ENCODE measurements at places on chromosomes 4 and X. TPM values are rescaled to one million over a fixed set of nuclear protein-coding genes. Genes with fewer than 3 reads are reported as not detected.

- DNase-seq: no peak
Observed at GRCh38 chr4:129926936-129927335, 831.0 kb downstream of the C4orf33 start.

GRCh38 chrX:31423609-31424189 lies 351.9 kb upstream of the FTHL17 start:
- peak; percentile 67 for DNase-seq

Gene RGN
- 14.9 TPM for polyA plus RNA-seq

- DNase-seq: no peak
Observed at GRCh38 chr4:8502836-8503585, 62.4 kb downstream of the TRMT44 start.

Gene CXXC4
- polyA plus RNA-seq: 12.2 TPM

DNA sequence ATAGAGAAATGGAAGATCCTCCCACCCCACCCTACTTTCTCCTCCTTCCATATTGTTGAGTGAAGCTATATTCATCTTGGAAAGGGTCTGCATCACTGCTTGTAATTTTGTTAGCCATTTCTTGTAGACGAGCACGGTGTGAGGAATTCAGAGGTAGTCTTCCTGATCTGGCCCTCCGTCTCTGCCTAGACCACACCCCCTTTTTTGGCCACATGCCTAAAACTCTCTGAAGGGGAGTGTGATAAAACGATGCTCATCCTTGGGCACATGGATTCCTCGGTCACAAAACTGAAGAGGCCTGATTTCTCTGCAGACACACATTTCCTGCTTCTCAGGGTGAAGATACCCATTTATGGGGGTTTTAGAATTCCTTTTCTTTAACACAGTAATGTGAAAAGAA lies 182.8 kb downstream of the LARP7 start:
- no peak for DNase-seq

Gene CSAG3
- polyA plus RNA-seq: not detected

DNA sequence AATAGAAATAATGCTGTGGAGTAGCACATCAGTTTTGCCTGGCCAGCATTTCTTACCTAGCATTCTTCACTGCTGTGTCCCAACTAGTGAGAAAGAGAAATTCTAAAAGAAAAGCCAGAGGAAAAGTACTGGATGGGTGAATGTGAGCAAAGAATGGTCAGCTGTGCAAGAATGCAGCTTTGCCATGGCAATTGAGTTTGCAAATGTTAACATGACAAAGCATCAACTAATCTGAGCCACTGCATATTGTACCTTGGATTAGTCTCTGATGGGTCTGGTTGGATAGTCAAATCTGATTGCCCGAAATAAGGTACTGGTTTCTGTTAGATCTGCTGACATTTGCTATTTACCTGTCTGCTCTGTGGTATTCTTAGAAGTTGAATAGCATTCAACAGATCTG lies 38.7 kb downstream of the ADD1 start:
- no peak for DNase-seq

- no peak for DNase-seq
Observed at GRCh38 chr4:59258002-59258401, 1942.1 kb upstream of the ADGRL3 start.

DNA sequence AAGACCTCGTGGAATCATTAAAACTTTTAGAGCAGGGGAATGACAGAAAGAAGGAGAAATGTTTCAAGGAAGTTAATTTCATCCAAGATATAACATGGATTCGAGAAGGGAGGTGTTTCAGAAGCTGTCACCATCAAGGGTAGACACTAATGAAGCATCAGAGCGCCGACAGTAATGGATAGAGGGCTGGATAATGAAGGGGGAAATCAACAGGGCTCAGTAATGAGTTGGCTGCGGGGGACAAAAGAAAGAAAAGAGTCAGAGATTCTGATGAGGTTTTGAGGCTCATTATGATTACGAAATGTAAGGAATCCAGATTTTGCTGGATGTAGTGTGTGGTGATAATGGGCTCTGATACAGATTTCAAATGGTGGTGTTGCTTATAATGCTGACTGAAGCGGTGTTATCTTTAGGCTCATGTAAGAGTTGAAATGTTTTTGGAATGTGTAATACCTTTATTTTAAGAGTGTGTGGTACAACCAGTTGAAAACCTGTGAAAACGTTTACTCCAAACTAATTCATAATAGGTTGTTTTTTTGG lies 39.3 kb upstream of the TENM3 start:
- DNase-seq: no peak

Gene TEX13B
- not detected for polyA plus RNA-seq

DNA sequence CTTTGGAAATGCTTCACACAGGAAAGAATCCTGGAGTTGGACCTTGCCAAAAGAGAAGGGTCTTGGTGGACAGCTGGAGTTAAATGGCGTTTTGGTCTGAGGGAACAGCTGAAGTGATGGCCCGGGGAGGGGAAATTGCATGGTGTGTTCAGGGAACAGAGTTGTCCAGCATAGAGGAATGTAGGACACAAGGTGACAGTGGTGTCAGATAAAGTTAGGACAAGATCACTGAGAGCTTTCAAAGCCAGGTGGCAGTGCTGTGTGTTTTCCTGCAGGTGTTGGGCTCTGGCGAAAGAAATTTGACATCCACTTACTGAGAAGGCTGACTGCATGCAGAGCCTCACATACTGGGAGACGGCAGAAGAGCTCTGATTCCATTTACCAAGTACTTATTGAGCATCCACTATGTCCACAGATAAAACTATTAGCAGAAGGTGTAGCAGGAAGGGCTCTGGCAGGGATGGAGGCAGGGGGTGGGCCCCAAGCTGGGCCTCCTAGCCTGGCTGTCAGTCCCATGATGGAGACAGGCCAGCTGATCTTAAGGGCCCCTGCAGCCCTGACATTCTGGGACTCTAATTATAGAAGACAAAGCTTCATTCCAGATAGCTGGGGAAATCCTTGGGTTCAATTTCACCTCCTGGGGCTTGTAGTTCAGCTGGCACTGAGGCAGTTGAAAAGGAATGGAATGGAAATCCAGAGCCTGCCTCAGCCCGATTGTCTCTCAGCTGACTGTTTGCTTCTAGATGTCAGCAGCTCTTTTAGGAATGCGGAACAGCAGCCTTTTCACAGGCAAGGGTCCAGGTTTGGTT lies 150.2 kb upstream of the MAMLD1 start:
- DNase-seq: no peak

- DNase-seq: no peak
Observed at GRCh38 chr4:168637872-168638756, 141.3 kb downstream of the PALLD start.

Gene ZNF718
- polyA plus RNA-seq: 8.6 TPM

GRCh38 chr4:78776729-78777575 lies 802 bp downstream of the BMP2K start:
- no peak for DNase-seq

GRCh38 chr4:23212558-23212957 lies 519.8 kb downstream of the GBA3 start:
- no peak for DNase-seq

DNA sequence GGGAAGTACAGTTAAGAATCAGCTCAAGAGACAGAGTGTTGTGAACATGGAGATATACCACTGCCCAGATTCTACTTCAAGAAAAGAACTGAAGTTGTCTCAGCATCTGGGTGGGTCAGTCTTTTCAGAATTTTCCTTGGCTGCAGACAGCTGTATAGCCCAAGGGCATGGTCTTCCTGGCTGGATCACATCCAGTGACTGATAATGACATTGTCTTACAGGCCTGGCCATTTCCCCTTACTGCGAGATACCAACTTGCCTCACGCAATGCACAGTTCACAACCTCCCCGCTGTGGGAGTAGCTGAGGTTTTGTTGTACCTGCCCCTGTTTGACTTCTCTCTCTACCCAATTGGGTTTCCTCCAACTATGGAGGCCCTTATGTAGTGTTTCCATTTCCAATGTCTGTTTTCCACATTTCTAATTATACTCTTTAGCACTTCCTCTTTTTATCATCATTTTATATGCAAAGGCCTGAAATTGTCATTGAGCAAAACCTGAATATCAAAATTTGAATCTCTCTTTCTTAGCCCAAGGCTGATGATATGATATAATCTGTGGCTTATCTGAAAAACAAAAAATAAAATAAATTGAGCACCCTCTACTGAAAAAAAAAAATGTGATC lies 209.1 kb downstream of the NAF1 start:
- DNase-seq: no peak
